ENCODE measurements at places on chromosomes 7 and 10.

GRCh38 chr10:112838784-112839481, 111.1 kb upstream of the TCF7L2 start:
- no peak for DNase-seq

DNA sequence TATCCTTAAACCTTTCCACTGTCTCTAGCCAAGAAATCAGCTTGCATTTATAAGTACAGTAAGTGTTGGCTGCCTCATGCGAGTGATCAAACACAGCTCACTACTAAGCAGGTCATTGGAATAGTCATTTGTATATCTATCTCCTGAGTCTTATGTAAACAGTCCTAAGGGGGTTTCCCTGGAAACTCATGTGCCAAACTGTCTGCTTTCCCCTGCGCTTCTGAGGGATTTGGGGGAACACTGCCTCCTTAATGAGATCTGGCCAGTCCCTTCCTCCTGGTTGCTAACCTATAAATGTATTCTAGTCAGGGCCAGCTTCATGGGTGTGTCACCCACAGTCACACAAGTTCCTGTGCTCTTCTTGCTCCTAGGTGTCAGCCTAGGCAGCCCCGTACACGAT, 133.1 kb downstream of the CD36 start:
- DNase-seq, result no peak

GRCh38 chr10:3526727-3527501, 258.1 kb downstream of the KLF6 start:
- no peak for DNase-seq

- DNase-seq, result no peak
Observed at GRCh38 chr10:45180946-45181875, 134.2 kb downstream of the OR13A1 start.

GRCh38 chr10:124547647-124548168, 86.1 kb downstream of the LHPP start:
- no peak for DNase-seq

DNA sequence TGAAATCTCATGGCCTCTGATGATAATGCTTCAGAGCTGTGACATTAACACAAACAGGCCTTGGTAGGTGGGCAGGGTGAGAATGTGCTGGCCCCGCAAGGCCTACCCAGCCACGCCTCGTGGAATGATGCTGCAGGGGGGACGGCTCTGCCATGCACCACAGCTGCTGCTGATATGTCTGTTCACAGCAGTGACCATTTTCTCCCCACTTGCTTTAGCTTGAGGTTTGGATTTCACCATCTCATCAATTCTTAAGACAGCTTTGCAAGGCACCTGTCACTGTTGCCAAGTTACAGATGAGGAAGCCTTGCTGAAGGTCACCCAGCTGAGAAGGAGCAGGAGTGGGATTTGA, 128.3 kb downstream of the PTPN20 start:
- DNase-seq, result no peak

DNA sequence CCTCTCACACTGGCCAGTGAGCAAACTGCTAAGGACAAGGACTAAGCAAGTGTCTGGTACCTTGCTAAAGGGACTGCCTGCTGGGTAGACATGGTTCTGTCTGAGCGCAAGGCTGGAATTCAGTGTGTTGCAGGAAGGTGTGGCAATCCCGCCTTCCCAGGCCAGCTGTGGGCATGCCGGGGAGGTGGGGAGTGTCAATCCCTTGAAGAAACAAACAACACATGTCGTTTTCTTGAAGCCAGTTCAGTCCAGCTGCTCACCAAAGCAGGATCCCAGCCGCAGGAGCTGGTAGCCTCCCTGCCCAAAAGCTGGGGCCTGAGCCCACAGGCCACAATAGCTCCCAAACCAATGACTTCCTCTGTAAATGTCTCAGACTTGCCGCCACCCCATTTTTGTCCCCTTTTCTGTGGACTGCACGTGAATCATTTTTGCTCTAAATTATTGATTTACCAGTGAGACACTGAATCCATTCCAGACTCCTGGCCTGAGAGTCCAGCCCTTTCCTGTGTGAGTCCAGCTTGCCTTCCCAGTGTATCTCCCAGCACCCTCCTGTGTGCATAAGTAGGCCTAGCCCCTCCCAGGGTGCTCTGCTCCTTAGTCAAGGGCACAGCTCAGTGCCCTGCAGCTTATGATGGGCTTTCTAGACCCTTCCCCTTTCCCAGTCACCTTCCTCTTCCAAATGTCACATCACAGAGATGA, 166.8 kb downstream of the RGS10 start:
- no peak for DNase-seq

GRCh38 chr10:17286562-17287550, 58.8 kb downstream of the VIM start:
- no peak for DNase-seq

GRCh38 chr10:28160866-28161405, 141.9 kb downstream of the MPP7 start:
- DNase-seq, result no peak

GRCh38 chr7:146131701-146132100, 15.1 kb downstream of the CNTNAP2 start:
- DNase-seq, result no peak

DNA sequence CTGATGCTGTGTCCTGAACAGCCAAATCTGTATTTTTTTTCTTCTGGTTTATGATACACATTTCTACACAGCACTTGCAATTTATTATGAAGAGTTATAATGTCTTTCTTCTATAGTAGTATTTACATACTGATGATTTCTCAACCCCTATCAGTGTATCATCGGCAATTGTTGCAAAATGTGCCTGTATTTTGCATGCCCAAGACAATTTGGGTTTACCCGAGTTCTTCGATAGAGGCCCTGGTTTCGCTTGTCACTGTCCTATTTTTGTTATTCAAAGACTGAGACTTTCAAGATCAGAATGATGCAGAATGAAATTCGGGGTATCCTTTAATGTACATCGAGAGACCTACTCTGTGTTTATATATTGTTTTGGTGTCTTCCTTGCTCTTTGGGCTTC, 184.5 kb upstream of the PRSS58 start:
- no peak for DNase-seq

- DNase-seq, result no peak
Observed at GRCh38 chr10:85362401-85362800, 1004.2 kb downstream of the GRID1 start.

GRCh38 chr7:124349443-124349842, 316.6 kb upstream of the TMEM229A start:
- no peak for DNase-seq

DNA sequence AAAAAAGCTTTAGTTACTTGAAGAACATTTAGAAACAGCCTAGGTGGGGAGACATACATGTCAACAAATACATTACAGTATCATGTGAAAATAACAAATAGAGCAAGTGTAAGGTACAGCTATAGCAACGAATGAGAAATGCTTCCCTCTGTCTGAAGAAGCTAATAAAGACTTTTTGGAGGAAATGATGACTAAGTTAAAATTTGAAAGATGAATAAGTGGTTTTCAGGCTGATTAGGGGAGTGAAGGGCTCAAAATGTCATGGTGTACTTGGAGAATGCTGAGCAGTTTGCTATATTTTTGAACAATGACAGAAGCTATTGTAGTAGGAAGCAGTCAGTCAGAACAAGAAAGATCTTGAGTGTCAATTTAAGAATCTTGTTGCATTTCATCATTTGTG, 2.8 kb upstream of the ARMC3 start:
- DNase-seq, result no peak

DNA sequence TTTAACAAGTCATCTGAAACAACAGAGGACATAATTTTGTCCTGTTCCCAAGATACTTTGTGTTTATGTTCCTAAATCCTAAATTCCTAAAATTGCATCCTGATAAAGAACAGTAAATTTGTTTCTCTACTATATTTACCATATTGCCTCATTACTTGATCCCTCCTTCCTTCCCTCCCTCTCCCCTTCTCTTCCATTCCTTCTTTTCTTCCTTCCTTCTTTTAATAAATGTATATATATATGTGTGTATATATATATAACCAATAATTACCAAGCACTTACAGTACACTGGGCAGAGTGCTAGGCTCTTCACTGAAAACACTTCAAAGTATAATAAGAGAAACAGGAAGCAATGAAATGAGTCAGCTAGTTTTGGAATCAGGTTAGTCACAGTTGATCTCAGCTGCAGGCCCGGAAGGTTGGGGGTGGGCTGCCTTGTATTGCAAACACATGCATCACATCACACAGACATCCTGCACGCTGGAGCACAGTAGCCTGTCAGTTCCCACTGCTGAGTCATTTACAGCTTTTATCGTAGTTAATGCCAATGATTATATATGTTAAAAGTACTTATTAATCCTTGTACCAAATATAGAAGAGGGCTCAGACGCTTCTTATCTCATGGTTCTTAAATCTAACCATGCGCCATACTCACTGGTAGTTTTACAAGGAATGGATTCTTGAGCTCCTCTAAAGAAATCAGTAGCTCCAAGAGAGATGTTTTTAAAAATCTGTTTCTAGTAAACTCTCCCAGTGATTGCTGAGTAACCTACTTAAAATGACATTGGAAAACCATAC, 551.7 kb downstream of the GRM8 start:
- no peak for DNase-seq

DNA sequence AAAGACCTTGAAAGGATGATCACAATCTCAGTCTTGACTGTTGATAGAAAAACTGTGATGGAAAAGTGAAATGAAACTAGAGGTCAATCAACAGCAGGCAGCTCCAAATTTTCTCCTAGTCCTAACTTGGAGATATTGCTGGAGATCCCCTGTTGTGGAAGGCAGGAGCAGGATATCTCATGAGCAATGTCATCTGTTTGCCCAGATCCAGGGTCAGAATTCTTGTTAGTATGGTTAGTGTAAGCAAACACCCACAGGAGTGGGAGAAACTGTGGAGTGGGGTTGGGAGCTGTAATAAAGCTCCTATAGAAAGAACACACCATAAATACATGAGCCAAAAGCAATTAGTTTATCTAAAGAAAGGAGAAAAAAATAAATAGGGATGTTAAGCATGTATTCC, 169.0 kb downstream of the AKR1D1 start:
- DNase-seq, result no peak

GRCh38 chr7:156021471-156021870, 209.2 kb upstream of the SHH start:
- no peak for DNase-seq

DNA sequence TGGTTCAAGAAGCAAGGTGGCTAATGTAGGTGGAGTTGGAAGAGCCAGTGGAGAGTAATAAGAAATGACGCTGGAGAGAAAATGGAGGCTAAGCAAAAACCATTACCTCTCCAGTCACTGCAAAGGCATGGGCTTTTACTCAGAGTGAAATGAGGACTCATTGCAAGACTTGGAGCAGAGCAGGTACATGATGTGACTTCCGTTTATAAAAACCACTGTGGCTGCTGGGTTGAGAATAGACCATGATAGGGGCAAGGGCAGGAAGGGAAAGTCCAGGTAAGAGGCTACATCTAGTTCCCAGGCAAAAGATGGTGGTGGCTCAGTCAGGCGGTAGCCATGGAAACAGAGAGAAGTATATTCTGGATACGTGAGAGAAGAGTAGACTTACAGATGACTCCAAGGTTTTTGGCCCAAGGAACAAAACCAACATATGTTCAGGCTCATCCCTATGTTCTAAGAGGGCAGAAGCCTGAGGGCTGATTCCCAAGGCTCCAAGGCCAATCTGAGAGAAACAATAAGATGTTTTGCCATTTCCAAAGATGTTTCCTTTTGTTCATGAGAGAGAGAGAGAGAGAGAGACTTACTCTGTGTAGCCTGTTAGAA, 21.5 kb upstream of the PDE1C start:
- no peak for DNase-seq

- no peak for DNase-seq
Observed at GRCh38 chr7:111212857-111213523, 122.1 kb downstream of the LRRN3 start.

DNA sequence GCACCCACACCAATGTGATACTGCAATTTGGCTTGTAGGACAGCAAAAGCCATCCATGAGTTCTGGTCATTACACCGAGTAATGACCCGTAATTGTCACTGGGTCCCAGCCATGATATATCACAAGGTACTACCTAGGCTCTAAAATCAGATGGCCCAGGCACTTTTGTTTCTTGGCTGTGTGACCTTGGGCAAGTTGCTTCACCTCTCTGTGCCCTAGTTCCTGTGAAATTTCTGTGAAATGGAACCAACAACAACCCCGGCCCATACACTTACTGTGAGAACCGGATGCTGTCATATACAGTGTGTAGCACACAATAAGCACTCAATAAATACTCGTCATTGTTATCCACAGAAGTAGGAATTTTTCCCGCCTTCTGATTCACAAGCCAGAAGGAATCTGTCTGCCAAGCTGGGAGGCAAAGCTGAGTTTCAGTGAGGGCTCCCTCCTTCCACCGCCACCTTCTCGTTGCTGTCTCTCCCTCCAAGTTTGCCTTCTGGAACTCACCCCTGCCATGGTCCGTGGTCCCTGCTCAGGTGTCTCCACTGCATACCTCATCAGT, 6.4 kb upstream of the CYTH3 start:
- no peak for DNase-seq

- no peak for DNase-seq
Observed at GRCh38 chr10:22607261-22607660, 107.1 kb downstream of the PIP4K2A start.

All from naive thymus-derived CD8-positive, alpha-beta T cell (primary cell).